ENCODE measurements at places on chromosomes 6 and 20.

- DNase-seq = no peak
Observed at GRCh38 chr6:85050149-85050548, 285.8 kb upstream of the TBX18 start.

DNA sequence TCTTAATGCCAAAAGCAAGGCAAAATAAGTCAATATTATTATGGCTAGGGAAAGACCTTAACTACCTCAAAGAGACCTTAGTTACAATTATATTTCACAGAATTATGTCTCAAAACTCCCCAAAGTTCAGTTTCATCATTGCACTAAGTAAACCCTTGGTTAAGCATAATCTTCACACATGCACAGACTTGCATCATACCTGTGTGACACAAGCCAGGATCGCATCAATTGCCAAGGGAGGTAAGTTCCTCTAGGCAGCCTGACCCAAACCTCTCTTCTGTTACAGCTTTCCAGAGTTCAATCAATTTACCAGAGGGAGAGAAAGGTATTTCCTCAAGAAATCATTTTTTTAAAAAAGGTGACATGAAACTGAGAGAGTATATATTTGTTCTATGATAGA is 31.9 kb upstream of the PRSS35 start:
- DNase-seq = no peak

DNA sequence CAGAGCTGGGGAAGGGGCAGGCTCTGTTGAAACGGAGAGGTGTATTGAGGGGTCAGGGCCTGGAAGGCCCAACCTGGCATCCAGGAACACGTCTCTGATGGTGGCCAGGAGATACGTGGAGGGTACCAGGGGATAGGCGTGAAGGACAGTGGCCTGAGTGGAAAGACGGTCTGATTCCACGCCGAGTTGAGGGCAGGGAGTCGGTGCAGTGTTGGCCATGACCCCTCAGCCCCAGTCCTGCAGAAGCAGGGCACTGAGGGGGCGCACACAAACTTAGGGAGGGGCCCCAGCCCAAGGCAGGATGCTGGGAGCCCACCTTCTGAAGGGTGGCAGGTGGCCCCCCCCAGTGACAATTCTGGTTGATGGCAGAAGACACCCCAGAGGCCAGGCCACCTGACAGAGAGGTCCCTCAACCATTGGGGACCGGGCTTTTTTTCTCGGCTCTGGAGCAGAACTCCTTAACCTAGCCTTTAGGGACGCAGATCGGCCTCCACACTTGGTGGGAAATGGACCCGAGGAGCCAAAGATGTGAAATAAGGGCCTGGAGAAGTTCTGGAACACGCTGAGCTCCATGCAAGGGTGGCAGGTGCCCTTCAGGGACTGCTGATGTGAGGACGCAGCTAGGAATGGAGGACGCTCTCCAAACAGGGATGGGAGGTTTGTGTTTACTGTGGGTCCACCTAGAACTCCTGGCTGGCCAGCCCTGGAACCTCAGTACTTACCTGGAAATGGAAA is 91.0 kb downstream of the TMEM242 start:
- DNase-seq = no peak

DNA sequence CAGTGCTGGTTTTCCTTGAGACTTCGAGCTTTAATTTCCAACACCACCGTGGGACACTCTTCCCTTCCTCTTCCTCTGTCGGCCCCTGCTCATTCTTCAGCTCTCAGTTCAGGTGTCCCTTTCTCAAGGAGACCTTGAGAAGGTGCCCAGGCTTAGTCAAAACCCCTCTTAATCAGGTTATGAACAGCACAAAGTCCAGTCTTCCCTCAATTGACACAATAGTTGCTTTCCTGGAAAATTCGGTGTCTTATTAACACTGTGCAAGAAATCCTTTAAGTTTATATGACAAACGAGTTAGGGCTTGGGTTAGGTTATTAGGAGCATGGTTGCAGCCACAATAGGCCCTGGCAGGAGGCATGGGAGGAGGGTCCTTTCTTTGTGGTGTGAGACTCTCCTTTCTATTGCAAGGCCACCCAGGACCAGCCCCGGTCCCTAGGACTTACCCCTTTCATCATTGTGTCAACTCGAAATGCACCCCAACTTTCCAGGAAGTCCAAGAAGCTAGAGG is 1.5 kb upstream of the NSFL1C start:
- DNase-seq = no peak

DNA sequence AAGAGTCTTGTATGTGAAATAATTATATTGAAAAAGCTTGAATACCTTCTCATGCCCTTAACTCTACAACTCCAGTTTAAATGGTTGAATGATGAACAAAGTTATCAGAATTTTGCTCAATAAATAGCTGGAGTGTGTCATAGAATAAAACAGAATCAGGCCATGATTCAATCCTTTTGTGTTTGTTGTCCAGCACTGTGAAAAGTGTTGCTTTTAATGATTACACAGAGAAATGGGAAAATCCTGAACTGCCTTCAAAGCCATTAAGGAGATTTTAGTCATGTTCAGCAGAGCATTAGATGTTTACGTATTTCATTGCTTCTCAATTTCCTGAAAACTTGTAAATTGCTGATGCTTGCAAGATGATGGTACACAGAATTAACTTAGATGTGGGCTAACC is 262.9 kb upstream of the BTBD3 start:
- no peak for DNase-seq
